NCI-H187 (cell line): ENCODE measurements at places on chromosomes 16 and 17.

DNA sequence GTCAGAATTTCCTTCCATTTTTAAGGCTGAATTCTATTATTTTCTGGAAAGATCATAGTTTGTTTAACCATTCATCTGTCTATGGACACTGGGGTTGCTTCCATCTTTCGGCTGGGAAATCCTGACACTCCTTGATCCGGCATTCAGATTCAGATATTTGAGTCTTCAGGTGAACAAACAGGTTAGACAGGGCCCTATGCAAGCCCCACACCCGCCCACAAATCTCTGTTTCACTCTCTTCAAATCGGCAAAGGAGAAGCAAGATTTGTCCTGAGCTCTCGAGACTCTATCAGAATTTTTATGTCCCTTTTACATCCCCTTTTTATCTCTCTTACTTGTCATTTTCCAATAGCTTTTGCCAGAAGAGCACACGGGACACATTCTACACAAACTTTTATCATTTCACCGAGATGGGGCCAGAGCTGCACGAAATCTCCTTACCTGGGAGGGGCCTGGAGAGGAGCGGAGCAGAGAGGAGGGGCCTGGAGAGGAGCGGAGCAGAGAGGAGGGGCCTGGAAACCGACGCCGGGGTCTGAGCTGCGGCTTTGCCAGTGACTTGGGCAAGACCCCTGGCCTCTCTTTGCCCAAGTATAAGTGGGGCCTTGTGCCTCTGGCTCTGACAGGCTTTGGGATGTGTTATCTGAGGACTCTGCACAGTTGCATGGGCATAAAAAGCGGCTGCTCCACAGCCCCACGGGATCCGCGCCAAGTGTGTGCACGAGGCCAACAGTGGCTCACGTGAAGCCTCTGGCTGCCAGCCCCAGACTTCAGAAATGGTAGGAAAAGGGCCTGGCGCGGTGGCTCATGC, 54.3 kb upstream of the RBFOX3 start:
- peak; percentile 27 for DNase-seq

- no peak for DNase-seq
These were observed 1.4 kb downstream of the CCL4L2 start for GRCh38 chr17:36212272-36212605.

DNA sequence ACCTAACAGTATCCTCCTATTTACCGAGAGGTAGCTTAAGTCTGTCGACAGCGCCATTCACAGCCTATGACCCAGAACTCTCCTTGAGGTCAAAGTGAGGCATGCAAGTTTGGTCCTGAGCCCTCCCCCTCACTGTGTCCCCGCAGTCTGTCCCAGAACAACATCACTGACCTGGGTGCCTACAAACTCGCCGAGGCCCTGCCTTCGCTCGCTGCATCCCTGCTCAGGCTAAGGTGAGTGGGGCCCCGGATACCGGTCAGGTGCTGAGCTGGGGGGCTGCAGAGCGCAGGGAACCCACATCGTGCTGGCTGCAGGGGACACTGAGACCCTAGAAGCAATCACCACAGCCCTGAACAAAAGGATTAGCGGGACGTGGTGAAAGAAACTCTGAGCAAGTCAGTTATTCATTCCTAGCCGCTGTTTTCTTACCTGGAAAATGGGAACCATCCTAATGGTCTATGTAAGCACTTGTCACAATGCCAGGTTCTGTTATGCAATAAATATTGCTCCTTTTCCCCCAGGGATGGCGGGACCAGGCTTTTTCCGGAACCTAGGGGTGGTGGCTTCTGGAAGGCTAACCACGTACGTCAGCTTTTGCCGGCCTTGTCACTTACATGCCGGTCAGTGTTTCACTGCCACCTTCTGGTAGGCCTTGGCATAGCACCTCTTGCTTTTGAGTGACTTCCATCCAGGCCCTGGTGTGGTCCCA, 23.8 kb downstream of the DEXI start:
- DNase-seq, result peak; percentile 27

DNA sequence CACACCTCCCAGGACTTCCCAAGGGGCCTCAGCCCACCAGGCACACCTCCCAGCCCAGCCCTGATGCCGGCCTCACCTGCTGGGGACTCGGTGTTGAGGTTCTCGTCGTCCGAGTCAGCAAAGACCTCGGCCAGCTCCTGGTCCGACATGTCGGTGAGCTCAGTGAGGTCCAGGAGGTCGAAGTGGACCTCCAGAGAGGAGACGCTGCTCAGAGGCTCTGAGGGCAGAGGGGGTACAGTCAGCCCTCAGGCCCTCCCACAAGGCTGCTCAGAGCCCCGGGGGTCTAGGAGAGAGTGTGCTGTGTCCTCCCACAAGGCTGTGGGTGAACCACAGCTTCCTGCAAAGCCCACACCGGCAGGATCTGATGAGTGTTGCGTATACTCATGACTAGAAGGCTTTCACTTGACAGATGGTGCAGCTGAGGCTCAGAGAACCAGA, 10.5 kb downstream of the DBNDD1 start:
- no peak for DNase-seq

DNA sequence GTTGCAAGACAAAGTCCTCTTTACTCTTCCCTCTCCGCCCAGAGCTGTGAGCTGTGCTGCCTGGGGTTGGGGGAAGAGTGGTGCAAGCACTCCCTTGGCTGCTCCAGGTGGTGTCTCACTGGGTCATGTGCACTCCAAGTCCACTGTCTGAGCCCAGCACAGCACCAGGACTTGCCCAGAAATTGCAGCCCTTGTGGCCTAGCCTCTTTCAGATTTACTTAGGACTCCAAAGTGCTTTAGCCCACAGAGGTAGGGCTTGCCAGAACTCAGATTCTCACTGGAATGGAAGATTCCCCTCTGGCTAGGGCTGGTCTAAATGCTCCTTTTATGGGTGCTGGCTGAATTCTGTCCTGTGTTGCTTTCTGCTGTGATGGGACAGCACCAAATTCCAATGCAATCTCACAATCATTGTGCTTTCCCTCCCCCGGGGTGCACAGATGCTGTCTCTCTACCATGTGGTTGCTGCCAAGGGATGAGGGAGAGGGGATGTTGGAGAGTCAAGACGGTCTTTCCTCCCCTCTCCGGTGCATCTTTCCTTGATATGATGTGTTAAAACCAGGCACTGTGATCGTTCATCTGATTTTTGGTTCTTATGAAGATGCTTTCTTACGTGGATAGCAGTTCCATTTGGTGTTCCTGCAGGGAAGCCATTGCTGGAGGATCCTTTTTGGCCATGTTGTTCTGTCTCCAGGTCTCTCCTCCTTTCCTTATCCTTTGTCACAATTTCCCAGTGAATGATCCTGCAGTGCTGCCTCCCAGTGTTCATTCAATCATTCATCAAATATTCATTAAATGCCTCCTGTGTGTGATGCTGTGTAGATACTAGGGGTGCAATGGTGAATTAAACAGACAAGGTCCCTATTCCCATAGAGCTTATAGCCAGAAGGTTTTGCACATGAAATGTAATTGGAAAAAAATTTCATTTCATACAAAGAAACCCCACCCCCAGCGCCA, 216.3 kb downstream of the SPECC1 start:
- DNase-seq, result no peak

GRCh38 chr17:72143245-72143644, 22.4 kb downstream of the SOX9 start:
- DNase-seq, result no peak

DNA sequence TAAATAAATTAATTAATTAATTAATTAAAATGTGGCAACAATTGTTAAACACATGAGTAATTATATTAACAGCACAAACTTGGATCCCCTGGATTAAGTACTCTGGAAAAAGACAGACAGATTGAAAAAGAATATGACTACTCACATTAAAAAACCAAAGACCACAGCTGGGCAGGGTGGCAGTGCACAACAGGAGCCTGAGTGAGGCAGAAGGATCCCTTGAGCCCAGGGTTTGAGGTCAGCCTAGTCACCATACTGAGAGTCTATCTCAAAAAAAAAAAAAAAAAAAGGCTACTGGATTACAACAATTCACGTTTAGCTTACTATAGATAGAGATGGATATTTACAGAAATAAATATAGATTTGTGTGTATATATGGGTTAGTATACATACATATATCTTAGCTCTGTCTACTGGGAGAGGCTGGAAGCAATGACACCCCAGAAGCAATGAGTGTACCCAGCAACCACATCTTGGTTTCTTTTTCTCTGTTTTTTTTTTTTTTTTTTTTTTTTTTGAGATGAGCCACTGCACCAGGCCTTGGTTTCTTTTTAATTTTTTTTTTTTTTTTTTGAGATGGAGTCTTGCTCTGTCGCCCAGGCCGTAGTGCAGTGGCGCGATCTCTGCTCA, 10.6 kb upstream of the SUZ12 start:
- DNase-seq, result no peak

DNA sequence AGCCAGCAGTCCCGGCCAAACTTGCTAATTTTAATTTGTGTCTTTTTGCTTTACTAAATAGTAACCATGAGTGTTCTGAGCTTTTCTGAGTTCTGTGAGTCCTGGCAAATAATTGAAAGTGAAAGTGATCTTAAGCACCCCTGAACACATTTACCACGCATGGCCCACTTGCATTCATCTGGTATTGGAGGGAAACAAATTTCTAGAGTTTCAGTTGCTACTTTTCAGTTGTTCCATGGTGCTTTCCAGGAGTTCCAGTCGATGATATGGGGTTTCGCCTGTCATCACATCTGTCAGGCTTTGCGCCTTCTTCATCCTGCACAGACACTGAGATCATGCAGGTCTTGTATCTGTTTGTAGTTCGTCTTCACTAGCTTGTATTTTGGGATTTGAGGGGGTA, 44.1 kb downstream of the CRLF3 start:
- DNase-seq, result no peak

- DNase-seq, result no peak
These were observed 103.0 kb downstream of the SNX29 start for GRCh38 chr16:12079412-12079965.

GRCh38 chr16:1156055-1156982, 3.4 kb downstream of the CACNA1H start:
- no peak for DNase-seq

DNA sequence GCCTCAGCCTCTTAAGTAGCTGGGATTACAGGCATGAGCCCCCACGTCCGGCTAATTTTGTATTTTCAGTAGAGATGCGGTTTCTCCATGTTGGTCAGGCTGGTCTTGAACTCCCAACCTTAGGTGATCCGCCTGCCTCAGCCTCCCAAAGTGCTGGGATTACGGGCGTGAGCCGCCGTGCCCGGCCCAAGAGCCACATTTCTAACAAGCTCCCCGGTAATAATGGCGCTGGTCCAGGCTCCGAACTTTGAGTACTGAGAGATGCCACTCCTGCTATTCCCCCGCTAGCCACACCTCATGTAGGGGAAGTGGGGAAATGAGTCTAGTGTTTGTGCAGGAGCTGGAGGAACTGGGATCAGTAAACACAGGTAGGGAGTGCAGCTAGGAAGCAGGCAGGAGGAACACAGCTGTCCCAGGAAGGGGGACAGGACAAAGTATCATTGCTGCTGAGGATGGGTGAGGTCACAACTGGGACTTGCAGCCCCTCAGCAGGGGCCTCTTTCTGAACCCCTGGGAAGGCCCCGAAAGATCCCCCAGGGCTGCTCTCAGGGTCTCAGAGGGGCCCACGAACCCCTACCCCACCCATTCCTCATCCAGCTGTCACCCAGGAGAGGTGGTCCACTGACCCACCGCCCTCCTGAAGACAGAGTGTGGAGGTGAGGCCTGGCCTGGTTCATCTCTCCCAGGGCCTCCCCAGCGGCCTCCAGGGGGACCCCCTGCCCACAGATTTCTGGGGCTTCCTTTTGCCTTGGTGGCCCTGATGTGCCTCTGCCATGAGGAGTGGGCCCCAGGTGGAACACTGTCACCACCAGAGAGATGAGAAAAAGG, 3.7 kb upstream of the KREMEN2 start:
- DNase-seq, result no peak

- no peak for DNase-seq
These were observed 23.1 kb upstream of the SLC35B1 start for GRCh38 chr17:49730785-49731434.

- DNase-seq, result no peak
These were observed 10.6 kb downstream of the CA10 start for GRCh38 chr17:52147872-52148271.

GRCh38 chr17:28407130-28407973, 1.3 kb upstream of the SLC46A1 start:
- no peak for DNase-seq

GRCh38 chr17:979212-979538, 401 bp downstream of the NXN start:
- DNase-seq, result no peak

DNA sequence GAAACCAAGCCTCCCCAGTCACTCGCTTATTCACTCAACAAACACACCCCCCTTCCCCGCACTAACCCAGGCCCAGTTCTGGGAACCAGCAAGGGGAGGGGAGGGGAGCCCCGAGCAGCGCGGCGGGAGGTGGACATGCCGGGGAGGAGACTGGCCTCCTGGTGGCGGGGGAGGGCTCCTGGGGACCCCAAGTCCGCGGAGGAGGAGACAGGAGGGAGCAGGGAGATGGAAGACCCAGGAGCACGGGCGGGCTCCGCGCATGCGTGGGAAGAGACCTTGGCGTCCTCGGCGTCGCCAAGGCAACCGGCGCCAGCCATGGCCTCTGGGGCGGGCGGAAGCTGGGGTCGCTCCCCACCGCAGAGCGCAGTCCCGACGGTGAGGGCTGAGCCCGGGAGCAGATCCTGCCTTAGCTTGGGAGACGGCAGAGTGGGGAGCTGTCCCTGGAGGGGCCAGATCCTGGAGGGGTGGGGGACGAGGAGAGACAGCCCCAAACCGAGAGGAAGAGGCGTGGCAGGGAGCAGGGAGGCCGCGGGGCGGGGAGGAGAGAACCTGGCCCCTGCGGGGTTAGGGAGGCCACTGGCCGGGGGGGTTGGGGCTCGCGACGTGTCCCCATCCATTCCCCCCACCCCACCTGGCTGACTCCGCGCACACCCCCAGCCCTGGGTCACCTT, at the start of gene PRR29:
Gene PRR29, plus strand, starts transcription at position 302 of the 671 bp plus-strand sequence. Its CDS starts 14 bp downstream, at position 316.
- DNase-seq, result peak; percentile 24

DNA sequence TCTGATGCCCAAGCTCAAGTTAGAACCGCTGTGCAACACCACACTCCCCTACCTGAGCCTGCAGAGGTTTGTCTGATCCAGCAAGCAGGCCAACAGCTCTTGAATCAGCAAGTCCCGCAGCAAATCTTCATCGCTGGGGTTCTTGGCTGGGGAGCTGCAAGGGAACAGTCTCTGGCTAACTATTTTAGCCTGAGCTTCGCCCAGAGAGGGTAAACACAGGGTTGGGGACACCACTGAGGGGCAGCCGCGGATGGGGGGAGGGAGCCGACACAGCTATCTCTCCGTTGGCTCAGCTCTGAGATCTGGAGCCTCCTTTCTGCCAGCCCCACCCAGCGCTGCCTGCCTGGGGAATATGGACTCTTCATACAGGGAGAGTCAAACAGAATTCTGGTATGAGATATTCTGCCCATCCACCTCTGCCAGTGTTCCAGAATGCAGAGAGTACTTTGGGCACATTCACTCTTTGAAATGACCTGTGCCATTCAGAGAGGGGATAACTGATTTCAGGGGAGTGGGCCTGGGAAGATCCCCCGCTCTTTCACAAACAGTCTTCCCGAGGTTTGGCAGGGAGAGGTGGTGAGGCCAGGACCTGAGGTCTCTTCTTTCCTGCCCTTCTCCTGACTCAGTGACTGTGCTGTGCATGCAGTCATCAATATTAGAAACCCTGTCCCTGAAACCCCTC, 7.4 kb downstream of the GIP start:
- no peak for DNase-seq

- DNase-seq, result no peak
These were observed 15.0 kb upstream of the KCNJ18 start for GRCh38 chr17:21677126-21677910.

GRCh38 chr16:7268182-7268581, 64.5 kb upstream of the RBFOX1 start:
- peak; percentile 15 for DNase-seq

- DNase-seq, result no peak
These were observed 668 bp downstream of the MMP15 start for GRCh38 chr16:58026139-58026704.
